ENCODE measurements at places on chromosomes 12 and 14. TPM values are rescaled to one million over a fixed set of nuclear protein-coding genes. Genes with fewer than 3 reads are reported as not detected.

The KRT79 gene
- total RNA-seq: not detected

The CLEC4C gene
- total RNA-seq: 4.3 TPM

The PIP4P1 gene
- 38.4 TPM for total RNA-seq

The CHFR gene
- total RNA-seq: 87.2 TPM

The HCAR1 gene
- 1.5 TPM for total RNA-seq

The CLEC1A gene
- 6.0 TPM for total RNA-seq

The KRT7 gene
- total RNA-seq: 0.88 TPM

- no peaks in the 10 kb centered on the region for H3K4me1 ChIP-seq
- no peak for DNase-seq
- no peak overlapping the region for H3K27ac ChIP-seq
- no peak overlapping the region for H3K4me3 ChIP-seq
- H3K27me3 ChIP-seq: no peaks in the 10 kb centered on the region
- H3K36me3 ChIP-seq: no peaks in the 10 kb centered on the region
Observed at GRCh38 chr12:75790219-75790618, 241.4 kb downstream of the PHLDA1 start.

DNA sequence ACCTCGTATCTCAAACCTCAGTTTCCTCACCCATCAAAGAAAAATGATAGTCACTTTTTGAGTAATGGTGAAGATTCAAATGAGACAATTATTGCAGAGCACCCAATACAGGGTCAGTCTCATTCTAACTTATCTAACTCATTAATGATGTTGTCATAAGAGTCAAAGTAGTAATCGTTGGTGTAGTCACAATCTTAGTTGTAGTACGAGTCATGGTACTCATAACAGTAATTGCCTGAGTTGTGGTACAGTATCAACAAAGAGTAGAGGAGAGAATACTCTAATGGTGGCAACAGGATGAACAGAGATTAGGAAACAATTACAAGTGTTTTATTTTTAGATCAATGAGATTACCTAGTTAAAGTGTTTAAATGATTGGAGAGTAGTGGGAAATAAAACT, 93.6 kb upstream of the TMTC2 start:
- no peak overlapping the region for H3K27ac ChIP-seq
- DNase-seq: no peak
- no peak overlapping the region for H3K4me3 ChIP-seq

DNA sequence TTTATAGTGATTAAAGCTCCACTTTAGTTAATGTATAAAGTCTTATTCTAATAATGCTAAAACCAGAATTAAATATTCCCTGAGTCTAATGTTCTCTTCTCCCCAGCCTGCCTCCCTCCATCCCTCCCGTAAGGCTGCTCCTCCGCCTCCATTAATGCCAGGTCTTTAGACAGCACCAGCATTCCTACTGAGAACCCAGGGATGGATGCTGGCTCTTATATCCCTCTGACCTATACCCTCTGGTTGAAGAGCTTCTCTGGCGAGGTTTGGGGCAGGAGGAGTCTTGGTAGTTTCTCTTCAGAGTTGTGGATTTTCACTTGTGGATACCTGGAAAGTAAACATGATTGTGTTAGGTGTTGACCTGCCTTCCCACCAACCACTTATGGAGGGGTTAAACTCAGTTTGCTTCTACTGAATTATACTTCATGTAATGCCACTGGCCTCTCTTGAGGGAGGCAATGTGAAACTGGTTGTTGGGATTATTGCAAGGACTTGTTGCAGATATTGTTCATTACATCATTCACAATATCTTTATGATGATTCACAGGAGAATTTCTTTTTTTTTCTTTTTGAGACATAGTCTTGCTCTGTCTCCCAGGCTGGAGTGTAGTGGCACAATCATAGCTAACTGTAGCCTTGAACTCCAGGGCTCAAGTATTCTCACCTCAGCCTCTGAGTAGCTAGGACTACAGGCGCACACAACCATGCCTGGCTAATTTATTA, 11.1 kb upstream of the SMAGP start:
- no peaks in the 10 kb centered on the region for H3K27me3 ChIP-seq
- H3K27ac ChIP-seq: no peak overlapping the region
- H3K4me1 ChIP-seq: peaks cover 9% of the 10 kb centered on the region
- H3K36me3 ChIP-seq: peaks cover 7% of the 10 kb centered on the region

- DNase-seq: no peak
- H3K27me3 ChIP-seq: no peaks in the 10 kb centered on the region
- no peak overlapping the region for H3K4me3 ChIP-seq
- H3K36me3 ChIP-seq: no peaks in the 10 kb centered on the region
- H3K4me1 ChIP-seq: peaks cover 8% of the 10 kb centered on the region
Observed at GRCh38 chr12:113198296-113198695, 12.8 kb downstream of the RITA1 start.

- DNase-seq: no peak
- no peaks in the 10 kb centered on the region for H3K4me1 ChIP-seq
- no peaks in the 10 kb centered on the region for H3K27me3 ChIP-seq
- no peaks in the 10 kb centered on the region for H3K36me3 ChIP-seq
- H3K4me3 ChIP-seq: no peak overlapping the region
Observed at GRCh38 chr12:115320967-115321366, 637.0 kb upstream of the TBX3 start.

DNA sequence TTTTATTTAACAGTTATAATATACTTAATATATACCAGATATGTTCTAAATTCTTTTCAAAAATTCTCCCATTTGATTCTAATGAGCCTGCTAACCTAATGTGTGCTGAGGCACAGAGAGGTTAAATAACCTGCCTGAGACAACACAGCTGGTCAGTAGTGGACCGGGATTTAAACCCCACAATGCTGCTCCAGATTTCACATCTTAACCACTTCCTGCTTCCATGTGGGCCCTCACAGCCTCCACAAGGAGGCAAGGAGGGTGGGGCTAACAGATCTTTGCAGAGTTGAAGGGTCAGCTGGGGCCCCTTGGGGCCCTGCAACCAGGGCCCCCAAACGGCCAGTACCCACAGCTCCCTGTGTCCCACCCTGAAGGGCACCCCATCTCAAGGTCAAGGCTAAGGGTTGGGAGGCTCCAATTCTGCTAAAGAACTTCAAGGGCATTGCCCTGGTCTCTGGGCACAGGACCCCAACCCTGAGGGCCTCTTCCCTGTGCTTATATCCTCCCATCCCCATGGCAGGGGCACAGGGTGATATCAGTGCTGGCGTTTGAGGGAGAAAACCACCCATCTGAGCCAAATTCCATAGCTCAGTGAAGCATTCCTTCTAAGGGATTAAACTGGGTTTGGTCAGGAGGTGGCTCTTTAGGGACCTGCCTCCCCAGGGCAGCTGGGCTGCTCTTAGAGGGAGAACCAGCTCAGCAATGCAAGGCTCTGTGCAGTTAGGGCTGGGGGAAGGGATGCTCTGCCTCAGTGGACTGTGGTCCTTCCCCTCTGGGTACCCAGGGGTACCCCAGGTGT, 2.2 kb downstream of the KRT80 start:
- no peak overlapping the region for H3K4me3 ChIP-seq
- H3K36me3 ChIP-seq: no peaks in the 10 kb centered on the region
- peaks cover 18% of the 10 kb centered on the region for H3K4me1 ChIP-seq
- H3K27ac ChIP-seq: no peak overlapping the region
- no peak for DNase-seq

- H3K36me3 ChIP-seq: no peaks in the 10 kb centered on the region
- H3K4me1 ChIP-seq: no peaks in the 10 kb centered on the region
- no peak for DNase-seq
- H3K4me3 ChIP-seq: no peak overlapping the region
- no peaks in the 10 kb centered on the region for H3K27me3 ChIP-seq
- H3K27ac ChIP-seq: no peak overlapping the region
Observed at GRCh38 chr12:51124504-51124903, 41.1 kb upstream of the CSRNP2 start.

DNA sequence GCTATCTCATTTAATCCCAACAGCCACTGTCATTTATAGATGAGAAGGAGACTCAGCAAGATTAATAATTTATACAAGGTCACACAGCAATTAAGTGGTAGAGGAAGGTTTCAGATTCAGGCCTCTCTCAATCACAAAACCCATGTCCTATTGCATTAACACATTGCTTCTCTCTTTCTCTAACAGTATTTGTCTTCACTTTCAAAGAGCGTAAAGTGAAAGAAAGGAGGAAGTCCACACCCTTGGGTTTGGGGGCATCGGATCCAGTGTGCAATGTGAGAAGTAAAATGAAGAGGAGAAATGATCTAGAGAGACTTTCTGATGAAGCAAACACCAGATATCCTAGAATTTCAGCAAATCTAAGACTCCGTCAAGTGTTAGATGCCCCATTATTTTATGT, 7.0 kb upstream of the VRK1 start:
- no peak overlapping the region for H3K27ac ChIP-seq
- peaks cover 19% of the 10 kb centered on the region for H3K4me1 ChIP-seq
- H3K27me3 ChIP-seq: no peaks in the 10 kb centered on the region
- no peak overlapping the region for H3K4me3 ChIP-seq

DNA sequence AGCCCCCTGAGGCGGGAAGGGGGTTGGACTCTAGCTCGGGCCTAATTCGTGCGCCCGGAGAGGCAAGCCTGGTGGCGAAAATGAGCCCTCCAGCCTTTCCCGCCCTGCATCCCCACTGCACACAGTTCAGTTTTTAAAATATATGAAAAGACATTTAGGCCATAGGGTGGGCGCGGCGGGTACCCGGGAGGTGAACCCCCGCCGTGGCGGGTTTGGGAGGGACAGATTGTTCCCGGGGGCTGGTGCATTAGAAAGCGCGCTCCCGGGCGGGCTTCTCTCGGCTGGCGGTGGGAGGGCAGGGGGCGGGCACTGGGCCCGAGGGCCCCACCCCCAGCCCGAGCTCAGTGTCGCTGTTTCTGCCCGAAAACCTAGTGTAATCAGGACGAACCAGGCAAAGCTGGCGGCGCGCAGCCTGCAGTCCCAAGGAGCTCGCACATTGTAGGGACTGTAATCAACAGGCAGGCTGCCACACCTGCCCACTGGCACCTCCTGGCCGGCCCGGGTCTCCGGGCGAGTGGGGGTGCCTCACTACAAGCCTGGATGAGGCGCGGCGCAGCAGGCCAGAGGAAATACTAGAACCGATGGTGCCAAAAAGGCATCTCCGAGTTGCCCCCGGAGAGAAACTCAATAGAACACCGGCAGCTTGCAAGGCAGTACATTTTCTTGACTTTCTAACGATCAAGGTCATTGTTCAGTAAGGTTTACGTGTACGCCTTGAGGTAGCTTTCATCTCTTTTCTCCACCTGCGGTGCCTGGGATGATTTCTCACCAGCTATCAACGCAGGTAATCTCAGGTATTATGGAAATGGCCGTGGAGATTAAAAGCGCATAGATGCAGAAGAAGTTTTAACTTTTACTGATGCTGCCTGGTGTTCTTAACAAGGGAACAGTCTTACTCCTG, 764 bp upstream of the SPTB start:
- H3K4me3 ChIP-seq: peak overlapping the region; percentile 68
- peak; percentile 80 for DNase-seq
- H3K4me1 ChIP-seq: peaks cover 25% of the 10 kb centered on the region
- H3K36me3 ChIP-seq: no peaks in the 10 kb centered on the region
- H3K27me3 ChIP-seq: peaks cover 59% of the 10 kb centered on the region
- H3K27ac ChIP-seq: no peak overlapping the region

DNA sequence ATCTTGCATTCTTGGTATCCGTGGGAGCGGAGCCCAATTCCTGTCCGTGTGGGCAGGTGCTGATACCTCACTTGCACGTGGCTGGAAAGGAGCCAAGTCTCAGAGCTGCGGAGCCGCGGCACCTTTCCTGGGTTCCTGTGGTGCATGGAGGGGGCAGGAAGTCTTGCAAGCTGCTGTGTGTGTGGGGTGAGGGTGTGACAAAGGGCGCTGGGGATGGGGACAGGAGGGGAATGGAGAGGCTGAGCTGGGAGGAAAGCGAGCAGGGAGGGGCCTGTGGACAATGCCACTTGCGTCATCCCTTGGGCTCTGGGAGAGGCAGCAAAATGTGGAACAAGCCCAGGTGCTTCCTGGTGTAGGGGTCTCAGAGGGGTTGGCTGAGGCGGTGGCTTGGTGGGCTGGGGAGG, 86.7 kb downstream of the CALM1 start:
- peaks cover 23% of the 10 kb centered on the region for H3K4me1 ChIP-seq
- H3K36me3 ChIP-seq: no peaks in the 10 kb centered on the region
- H3K27me3 ChIP-seq: peaks cover 12% of the 10 kb centered on the region
- no peak overlapping the region for H3K4me3 ChIP-seq
- no peak overlapping the region for H3K27ac ChIP-seq

- no peak overlapping the region for H3K4me3 ChIP-seq
- H3K27ac ChIP-seq: no peak overlapping the region
- peaks cover under 1% of the 10 kb centered on the region for H3K4me1 ChIP-seq
- no peak for DNase-seq
- H3K36me3 ChIP-seq: no peaks in the 10 kb centered on the region
Observed at GRCh38 chr12:12797794-12798152, 12.3 kb downstream of the APOLD1 start.

- H3K27ac ChIP-seq: no peak overlapping the region
- H3K36me3 ChIP-seq: no peaks in the 10 kb centered on the region
- H3K4me3 ChIP-seq: no peak overlapping the region
Observed at GRCh38 chr12:124096109-124096508, 123.1 kb downstream of the ZNF664 start.

DNA sequence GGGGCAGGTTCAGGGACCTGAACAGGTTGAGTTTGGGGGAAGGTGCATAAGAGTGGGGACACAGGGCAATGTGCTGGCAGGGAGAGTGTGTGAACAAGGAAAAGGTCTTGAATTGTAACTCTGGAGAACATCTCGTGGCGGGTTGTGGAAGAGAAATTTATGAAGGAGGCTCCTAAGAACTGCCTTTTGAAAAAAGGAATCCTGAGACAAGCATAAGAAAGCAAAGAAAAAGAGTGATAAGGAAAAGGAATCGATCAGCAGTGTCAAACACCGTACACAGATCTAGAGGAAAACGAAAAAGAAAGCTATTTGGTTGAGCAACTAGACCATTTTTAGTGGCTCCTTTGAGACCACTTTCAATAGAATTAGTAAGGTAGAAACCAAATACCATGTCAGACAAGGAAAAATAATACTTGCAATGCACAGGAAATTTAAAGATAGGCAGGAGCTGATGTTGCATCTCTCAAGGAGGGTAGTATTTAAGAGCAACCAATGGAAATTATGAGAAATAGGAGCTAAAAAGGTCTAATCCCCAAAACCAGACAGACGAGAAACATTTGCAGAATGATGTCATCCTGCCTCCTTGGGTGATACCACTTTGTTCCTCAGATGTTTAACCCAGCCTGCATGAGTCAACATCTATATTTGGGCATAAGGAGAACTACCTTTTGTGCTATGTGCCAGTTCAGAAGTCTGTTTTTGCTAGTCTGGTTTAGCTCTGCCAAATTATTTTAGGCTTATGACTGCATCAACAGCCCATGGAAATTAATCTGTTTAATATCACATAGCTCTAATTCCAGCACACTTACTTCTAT, 64.5 kb upstream of the STK38L start:
- no peaks in the 10 kb centered on the region for H3K36me3 ChIP-seq
- no peak overlapping the region for H3K4me3 ChIP-seq
- H3K4me1 ChIP-seq: no peaks in the 10 kb centered on the region
- H3K27ac ChIP-seq: no peak overlapping the region
